ENCODE measurements at places on chromosomes 1 and 21. TPM values are rescaled to one million over a fixed set of nuclear protein-coding genes. Genes with fewer than 3 reads are reported as not detected.
A peak's percentile ranks its signal among the peaks of the same experiment; 100 is the strongest.

Gene PIGR
- 367 TPM for total RNA-seq

Gene MANEAL
- total RNA-seq, result 28.6 TPM

Gene AIM2
- not detected for total RNA-seq

- no peak for DNase-seq
Measured at GRCh38 chr21:17829472-17829871, 10.3 kb upstream of the C21orf91 start.

Gene FAM78B
- total RNA-seq, result 4.9 TPM

DNA sequence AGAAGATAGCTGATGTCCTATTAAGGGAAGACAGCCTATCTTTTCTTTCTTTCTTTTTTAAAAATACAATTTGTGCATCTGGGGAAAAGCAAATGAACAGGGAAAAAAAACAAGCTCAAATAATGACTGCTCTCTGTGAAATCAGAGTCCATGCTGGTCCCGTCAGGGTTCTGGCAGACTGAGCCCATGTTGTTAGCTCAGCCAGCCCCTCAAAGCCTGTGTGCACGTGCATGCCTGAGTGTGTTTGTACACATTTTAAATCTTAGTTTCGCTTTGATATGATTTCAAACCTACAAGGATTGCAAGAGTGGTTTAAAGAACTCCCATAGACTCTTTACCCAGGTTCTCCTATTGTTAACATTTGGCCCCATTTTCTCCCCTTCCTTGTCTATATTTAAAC lies 231.8 kb upstream of the GREM2 start:
- no peak for DNase-seq

DNA sequence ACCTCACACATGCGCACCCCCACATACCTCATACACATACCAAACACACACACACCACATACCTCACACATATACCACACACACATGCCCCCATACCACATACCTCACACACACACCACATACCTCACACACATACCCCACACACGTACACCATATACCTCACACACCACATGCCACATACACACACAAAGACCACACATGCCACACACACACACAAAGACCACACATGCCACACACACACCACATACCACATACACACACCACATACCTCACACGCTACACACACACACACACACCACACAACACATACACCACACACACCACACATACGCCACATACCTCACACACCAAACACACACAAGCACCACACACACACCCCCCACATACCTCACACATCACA lies 30.0 kb downstream of the HIVEP3 start:
- no peak for DNase-seq

GRCh38 chr1:88979054-88979748 lies 13.2 kb downstream of the KYAT3 start:
- no peak for DNase-seq

DNA sequence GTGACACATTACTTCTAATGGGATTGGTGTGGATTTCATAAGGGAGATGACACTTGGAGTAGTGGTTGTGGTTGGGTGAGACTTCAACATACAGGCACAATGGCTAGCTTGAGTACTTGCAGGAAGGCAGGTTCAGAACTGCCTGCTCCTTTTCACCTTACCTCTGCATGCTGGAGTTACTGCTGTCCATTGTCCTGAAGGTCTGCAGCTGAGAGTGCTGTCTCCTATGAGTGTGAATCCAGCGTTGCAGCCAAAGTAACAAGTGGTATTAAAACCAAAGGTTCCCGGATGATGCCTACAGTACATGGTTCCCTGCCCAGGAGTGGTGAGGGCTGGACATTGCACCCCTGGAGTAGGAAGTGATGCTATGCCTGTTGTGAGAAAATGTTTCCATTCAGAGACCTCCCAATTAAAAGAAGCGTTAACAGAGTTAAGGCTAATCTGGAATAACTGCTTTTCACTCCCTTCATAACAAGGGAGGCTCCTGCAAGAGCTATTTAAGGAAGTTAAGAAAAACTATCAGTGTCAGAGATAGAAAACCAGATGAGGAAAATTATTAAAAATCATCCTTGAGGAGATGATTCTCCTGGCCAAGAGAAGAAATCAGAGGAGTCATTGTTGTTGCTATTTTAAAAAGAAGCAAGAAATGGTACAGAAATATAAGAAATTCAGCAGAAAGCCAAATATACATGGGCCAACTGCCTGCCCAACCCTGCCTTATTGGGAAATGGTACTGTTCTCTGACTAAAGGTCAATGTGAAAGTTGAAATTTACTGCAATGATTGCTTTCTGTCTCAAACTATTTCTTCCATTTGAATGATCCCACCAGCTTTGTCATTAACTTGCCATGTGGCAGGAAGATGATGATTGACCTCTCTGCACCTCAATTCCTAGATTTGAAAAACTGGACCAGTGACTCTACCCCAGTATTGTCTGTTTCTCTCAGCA lies 9.8 kb upstream of the F5 start:
- peak; percentile 36 for DNase-seq

- DNase-seq, result no peak
Measured at GRCh38 chr1:147204080-147204479, 21.1 kb downstream of the FMO5 start.

Gene VASH2
- total RNA-seq, result 4.7 TPM

Gene YBEY
- total RNA-seq, result 11.3 TPM

DNA sequence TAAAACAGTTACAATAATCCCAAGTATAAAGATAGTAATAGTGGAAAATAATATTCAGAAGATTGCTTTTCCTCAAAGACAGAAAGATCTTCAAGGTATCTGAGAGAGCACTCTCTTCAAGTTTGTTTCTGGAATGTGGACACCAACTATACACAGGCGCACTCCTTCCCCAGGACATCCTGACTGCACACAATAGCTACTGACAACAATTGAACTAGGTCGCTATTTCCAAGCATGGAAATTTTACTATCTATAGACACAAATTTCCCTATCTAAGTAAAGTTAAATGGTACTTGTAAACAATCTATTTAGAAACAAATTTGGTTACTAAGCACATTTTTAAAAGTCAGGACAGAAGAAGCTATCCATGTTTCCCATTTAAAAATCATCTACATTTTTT lies 19.1 kb downstream of the ARHGAP29 start:
- no peak for DNase-seq

GRCh38 chr21:32570456-32570855 lies 14.9 kb downstream of the TCP10L start:
- no peak for DNase-seq

DNA sequence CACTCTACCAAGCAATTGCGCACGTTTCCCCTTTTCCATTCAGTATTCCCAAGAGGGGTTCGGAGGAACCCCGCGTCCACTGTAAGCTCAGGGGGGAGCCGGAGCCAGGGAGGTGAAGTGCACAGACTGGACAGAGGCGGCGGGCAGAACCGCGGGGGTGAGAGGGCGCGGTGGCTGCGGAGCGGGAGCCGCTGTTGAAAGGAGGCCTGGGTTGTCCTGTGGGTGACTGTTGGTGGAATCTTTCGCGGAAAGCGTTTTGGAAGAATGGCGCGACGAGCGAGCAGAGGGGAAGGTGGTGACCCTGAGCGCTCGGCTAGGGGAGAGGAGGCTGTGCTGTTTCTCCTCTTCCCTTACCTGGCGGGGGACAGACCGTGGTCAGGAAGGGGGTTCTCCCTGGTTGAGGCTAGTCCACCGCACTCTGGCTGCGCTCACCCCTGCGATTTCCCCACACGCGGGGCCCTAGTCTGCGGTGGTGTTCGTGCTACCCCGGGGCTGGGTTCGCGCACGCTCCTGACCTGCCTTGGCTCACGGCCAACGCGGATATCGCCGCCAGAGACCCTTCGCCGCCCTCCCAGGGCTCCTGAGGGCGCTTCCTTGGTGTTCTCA lies 92.8 kb downstream of the PRKAB2 start:
- DNase-seq, result no peak

DNA sequence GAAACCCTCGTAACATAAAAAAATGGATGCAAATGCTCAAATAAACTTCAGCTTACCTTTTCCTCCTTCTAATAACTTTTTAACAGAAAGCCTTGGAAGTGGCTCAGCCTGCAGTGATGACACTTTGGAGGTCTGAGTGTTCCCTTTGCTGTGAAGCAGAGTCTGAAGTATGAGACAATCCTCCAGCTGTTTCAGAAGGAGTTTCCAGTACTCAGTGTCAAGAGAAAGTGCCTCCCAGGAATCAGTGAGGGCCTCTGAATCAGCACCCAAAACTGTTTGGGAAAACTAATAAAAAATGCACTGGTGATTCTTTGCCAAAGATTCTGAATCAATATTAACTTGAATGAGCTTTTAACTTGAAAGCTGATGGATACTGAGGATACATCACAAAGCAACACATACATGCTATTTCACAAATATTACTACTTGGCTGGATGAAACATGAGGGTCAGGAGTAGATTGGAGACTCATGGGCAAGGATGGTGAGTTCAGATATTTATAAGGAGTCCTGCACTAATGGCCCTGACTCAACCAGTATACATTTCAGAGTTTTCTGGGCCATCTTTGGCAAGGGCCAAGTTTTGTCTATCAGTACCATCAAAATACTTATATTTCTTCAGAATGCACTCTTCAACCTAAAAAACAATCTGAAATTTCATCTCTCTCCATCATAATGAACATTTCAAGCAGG lies 77.0 kb downstream of the IARS2 start:
- no peak for DNase-seq

- DNase-seq, result no peak
Measured at GRCh38 chr1:47839433-47839760, 157.8 kb downstream of the TRABD2B start.

- peak; percentile 37 for DNase-seq
Measured at GRCh38 chr1:27966402-27967105, 6.8 kb downstream of the XKR8 start.

Gene NTRK1
- not detected for total RNA-seq
